Stimulated activated CD4-positive, alpha-beta T cell treated with anti-CD3 and anti-CD28 coated beads, TNF-alpha, amount 100 ng/mL, for 4 hours (primary cell): ENCODE measurements at places on chromosomes 6 and 20.

DNA sequence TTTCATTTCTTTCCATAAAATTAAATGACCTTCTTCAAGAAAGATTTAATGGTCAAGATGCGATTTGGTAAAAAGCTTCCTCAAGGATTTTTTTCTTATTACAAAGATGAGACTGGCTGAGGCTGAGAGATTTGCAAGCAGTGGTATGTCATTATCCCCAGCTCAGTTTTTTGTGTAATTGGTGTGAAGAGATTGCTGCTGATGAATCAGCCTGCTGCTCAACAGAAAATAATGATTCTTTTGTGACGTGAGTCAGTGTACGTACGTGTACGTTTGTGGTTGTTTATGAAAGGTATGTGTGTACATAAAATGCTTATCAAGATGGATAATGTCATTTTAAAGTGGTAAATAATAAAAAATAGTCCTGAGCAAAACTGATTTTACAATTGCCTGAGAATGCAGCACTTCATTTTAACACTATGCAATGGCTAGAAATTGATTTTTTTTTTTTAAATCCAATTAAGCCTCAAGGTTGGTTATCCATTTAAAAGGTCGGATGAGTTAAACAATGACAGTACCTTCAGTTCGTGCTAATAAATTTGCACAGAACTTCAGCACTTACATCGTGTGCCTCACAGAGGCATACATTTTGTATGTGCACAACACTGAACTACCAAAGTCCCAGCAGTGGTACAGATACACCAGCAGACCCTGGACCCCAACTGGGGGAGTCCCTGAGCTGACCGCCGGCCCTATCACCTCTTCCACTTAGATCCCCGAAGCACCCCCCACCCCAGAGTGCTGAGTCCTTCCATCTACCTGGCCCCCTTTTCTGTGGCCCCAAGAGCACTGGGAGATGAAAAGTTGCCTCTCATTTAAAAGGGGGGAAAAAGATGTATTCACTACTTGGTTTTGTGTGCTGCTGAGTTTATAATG, 9.7 kb upstream of the NPEPL1 start:
- no peak for DNase-seq

- no peak for DNase-seq
These were observed 96.6 kb downstream of the TMEM242 start for GRCh38 chr6:157226761-157227160.

DNA sequence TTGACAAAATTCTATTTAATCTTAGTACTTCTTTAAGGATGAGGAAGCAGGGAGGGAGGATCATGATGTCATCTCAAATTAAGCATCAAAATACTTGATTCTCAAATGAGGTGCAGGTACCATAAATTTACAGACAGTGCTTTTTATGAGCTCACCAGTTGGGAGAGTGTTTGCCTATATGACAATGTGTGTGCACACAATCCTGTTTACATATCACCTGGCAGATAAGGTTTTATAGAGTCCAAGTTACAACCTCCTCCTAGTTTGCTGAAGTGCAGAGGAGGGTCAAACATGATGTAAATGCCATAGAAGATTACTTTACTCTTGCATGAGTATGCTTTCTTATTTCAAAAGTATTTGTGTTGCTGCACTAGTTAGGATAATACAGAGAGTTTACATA, 6.4 kb downstream of the ATXN1 start:
- no peak for DNase-seq

DNA sequence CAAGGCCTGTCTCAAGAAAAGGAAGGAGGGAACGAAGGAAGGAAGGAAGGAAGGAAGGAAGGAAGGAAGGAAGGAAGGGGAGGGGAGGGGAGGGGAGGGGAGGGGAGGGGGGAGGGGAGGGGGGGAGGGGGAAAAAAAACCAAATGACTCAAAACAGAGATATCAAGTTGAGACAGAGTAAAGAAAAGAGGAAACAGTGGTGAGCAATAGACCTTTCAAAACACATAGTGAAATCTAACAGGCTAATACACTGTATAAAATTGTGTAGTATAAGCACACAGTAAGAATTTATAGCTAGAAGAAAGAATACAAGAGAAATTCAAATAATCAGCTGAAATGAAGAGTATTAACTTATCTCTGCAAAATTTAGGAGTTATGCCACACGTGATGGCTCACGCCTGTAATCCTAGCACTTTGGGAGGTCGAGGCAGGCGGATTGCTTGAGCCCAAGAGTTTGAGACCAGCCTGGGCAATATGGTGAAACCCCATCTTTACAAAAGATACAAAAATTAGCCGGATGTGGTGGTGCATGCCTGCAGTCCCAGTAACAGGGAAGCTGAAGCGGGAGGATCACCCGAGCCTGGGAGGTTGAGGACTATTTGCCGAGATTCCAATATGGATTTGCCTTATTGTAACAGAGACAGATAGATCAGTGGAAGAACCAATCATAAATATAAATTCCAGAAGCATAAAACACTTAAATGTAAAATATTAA, 123.2 kb downstream of the PRND start:
- DNase-seq, result no peak

DNA sequence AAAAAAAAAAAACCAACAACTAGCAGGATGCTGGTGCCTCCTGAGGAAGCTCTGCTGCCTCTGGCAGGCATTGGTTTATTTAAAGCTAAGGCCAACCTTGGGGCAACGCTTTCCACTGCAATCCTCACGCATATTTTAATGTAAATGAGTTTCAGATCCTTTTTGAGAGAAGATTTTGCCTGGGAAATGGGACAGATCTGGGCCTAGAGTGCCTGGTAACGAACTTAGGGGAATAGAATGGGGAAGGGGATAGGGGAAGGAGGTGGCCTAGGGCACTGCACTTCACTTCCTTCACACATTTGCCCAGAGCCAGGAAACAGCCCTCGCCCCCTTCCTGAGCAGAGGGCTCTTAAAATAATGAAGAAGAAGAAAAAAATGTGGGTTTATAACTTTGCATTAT, 132.7 kb upstream of the TMEM170B start:
- no peak for DNase-seq

DNA sequence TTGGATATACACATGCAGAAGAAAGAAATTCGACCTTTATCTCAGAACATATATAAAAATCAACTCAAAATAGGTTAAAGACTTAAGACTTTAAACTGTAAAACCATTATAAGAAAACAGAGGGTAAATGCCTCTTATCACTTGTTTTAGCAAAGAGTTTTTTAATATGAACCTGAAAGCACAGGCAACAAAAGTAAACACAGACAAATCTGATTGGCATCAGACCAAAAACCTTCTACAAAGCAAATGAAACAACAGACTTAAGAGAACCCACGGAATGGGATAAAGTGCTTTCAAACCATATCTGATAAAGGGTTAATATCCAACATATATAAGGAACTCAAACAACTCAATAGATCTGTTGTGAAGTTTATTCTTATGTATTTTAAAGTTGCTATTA, 309.9 kb upstream of the OPRM1 start:
- DNase-seq, result no peak

DNA sequence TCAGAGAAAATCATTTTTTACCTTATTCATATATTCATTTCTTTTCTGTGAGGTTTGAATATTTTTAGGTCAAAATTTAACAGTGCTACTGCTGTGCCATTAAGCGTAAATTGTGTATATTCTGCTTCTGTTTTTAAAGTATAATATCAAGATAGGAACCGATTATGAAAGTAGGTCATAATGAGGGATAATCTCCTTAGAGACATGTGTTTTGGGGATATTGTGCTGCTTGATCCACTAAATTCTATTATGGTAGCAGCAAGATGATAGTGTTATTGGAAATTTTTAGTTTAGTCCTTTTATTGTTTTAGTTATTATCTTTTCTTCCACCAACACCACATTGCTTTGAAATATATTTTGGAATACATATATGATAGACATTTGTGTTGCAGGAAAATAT, 244.0 kb downstream of the RIMS1 start:
- DNase-seq, result no peak

- no peak for DNase-seq
These were observed 152.0 kb downstream of the BMP7 start for GRCh38 chr20:57114290-57115005.

DNA sequence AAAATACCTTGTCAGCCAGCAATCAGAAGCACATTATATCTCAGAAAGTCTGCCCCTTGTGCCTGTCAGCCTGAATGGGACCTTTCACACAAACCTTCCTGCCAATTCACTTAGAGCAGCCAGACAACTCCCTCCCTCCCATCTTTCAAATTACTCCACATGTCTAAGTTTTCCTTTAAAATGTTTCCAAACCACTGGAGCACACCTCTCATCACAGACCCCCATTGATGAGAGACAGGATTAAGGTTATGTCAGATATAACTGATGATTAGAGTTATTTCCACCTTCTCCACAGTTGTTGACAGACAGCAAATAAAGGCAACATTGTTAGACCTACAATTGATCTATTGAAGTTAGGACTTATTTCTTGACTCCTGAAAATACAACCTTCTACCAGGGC, 408.4 kb downstream of the PLCB1 start:
- no peak for DNase-seq

GRCh38 chr6:63883597-63883996, 248.0 kb downstream of the PHF3 start:
- no peak for DNase-seq

- no peak for DNase-seq
These were observed 232.7 kb upstream of the POU3F2 start for GRCh38 chr6:98601716-98602115.

- DNase-seq, result no peak
These were observed 59.6 kb downstream of the LINC00237 start for GRCh38 chr20:21046413-21047070.

GRCh38 chr6:52582446-52582845, 5.6 kb upstream of the TRAM2 start:
- DNase-seq, result no peak

GRCh38 chr6:73774311-73774774, 78.3 kb downstream of the CD109 start:
- no peak for DNase-seq

- DNase-seq, result no peak
These were observed 546.2 kb downstream of the MEI4 start for GRCh38 chr6:78199044-78199443.

DNA sequence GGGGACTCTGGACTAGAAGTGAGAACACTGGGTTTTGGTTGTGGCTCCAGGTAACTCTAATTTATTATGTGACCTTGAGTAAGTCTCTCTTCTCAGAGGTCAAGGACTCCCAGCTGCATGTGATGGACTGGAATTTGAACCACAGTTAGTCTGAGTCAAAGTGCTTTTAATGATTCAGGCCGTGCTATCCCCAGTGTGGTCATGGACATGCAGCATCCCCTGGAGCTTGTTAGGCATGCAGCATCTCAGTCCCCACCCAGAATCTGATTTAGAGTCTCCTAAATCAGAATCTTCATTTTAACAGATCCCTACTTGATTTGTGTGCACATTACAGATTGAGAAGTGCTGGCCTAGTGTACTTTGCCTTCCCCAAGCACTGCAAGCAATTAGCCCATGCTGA, 74.2 kb downstream of the TOX2 start:
- DNase-seq, result no peak

DNA sequence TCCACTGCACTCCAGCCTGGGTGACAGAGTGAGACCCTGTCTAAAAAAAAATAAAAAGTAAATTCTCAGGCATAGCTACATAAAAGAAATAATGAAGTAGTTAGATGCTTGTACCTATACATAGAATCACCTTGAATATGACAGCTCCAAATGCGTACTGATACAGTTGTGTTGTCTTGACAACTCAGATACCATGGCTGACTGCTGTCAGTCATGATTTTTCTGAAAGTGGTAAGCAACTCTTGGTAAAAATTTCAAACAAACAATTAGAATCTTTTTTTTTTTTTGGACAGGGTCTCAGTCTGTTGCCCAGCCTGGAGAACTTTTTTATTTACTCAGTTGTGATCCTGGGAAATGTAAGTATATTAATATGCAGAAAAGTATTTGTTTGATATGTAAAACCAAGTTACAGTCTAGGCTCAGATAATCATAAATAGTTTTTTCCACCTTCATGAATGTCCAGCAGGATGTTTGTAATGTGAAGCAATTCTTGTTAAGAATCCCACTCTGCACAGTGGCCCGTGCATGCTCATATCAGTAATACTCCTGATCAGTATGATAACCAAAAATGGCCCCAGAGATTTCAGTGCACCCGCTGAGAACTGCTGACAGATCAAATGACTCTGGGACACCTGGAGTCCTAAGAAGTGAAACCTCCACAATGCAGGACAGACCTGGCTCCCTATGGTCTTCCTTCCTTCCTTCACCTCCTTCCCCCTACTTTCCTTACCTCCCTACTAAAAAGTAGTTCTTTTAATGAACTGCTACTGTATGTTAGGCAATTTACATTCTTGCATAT, 14.0 kb upstream of the MAPK13 start:
- no peak for DNase-seq

- no peak for DNase-seq
These were observed 146.0 kb downstream of the ELOVL4 start for GRCh38 chr6:79801362-79801761.

DNA sequence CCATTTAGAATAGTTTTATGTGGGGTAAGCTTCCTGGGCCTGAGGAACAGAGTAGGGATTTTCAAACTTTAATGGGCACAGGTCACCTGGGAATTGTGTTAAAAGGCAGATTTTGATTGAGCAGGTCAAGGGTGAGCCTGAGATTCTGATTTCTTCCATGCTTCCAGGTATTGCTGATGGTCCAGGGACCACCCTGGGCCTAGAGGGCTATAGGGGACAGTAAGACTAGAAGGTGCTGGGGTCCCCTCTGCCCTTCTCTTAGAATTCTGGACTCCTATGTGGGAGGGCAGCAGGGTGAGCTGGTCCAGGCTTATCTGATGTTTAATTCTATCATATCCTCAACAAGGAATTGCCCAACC, 2.6 kb downstream of the DDR1 start:
- no peak for DNase-seq

DNA sequence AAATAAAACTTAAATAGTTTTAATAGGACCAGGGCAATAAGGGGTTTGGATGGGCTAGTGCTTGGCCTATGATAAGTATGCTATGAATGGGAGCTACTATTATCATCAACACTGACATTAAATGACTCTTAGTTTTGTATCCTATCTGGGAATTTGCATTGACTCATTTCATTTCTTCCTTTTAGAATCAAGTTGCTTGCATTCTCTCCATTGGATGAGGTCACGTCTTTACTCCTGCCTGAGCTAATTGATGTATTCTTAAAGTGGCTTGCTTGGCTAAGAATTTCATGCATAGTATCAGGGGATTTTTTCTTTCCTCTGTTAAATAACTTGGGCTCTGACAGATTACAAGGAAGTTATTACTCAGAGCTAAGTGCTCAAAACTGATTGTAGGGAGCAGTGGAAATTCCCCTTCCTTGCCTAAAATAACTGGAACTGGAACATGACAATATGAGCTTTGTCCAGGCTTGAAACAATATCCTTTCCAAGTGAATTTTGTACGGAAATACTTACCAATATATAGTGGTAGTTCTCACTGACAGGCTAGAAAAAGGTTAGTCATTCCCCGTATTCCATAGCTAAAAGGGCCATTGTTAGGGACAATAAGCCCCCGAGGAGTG, 169.9 kb downstream of the BCAS1 start:
- DNase-seq, result no peak

DNA sequence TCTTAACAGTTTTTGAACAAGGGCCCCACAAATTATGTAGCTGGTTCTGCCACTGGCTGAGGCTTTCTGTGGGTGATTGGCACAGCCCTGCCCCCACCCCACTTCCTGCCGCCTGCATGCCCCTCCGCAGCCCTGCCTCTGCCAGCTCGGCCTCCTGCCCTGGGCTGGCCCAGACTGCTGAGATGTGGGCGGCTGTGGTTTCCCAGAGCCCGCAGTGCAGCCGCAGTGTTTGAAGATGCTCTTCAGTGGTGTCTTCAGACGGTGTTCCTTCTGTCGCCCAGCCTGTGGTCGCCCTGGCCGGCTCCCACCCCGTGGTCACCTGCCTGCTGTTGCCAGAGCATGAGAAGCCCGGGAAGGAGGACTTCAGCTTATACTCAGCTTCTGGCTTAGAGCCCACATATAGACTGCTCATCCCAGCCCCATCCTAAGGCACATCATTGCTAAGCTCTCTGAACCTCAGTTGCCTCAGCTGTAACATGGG, 154.3 kb downstream of the VEGFA start:
- DNase-seq, result no peak
